ENCODE measurements at places on chromosomes 2 and 18.

DNA sequence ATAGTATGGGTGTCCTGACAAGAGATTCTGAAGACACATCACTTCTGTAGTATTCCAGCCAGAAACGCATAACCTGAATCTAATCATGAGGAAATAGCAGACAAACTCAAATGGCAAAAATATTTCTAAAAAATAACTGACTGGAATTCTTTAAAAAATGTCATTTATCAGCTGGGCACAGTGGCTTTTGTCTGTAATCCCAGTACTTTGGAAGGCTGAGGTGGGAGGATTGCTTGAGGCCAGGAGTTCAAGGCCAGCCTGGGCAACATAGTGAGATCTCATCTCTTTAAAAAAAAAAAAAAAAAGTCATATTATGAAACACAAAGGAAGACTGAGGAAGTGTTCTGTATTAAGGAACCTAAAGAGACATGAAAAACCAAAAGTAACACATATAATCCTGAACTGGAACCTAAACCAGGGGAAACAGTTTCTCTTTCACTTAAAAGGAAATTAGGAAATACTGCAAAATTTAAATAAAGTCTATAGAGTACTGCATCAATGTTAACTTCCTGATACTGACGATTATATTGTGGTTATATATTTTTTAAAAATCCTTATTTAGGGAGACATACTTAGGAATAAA, 29.9 kb downstream of the SESTD1 start:
- no peak for DNase-seq

GRCh38 chr2:60834270-60834717, 47.1 kb upstream of the REL start:
- DNase-seq = no peak

- peak; percentile 28 for DNase-seq
Observed at GRCh38 chr18:9217743-9218451, 81.3 kb downstream of the ANKRD12 start.

- DNase-seq = no peak
Observed at GRCh38 chr18:79227621-79228020, 158.4 kb downstream of the ATP9B start.

- peak; percentile 68 for DNase-seq
Observed at GRCh38 chr2:66539452-66539851, 104.5 kb downstream of the MEIS1 start.

- DNase-seq = no peak
Observed at GRCh38 chr2:192090911-192091310, 103.8 kb downstream of the TMEFF2 start.

- no peak for DNase-seq
Observed at GRCh38 chr2:2191110-2191707, 139.9 kb downstream of the MYT1L start.

DNA sequence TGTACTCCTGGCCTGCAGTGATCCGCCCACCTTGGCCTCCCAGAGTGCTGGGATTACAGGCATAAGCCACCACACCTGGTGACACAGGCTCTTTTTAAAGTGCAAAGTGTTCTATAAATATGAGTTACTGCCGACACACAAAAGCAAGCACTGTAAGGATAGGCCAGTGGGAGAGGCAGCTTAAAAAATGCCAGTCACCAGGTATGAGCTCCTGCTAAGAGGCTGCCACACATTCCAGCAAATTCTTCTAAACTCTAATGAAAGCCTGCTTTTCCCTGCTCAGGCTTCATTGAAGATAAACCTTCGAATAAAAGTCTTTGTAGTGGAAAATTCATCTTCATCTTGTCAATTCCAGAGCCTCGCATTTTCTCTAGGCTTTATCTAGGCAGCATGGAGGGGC, 203.0 kb upstream of the PID1 start:
- no peak for DNase-seq

DNA sequence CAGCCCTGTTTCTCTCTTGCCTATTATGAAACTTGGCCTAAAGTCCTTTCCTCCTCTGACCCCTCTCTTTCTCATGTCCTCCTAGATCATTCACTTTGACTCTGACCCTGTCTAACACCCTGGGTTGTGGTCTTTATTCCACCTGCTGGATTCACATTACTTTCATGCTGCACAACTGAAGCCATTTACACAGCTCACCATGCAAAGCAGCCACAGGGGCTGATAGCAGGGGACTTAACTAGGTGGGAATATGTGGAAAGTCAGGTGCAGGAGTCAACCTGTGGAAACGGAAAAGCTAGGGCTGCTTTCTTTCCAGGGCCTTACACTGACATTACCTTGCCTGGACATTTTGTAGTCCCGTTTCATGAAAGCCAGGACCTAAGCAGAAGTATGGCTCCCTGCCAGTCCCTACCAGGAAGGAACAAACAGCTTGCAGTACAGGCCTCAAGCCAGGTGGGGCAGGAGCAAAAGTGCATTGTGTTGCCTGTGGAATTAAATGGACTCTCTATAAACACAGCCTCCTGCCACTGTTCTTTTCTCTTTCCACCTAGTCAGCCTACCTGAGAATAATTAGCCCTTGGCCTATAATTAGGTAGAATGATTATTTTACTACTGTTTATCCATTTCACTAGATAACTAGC, 11.8 kb downstream of the MAPRE3 start:
- DNase-seq = peak; percentile 73

DNA sequence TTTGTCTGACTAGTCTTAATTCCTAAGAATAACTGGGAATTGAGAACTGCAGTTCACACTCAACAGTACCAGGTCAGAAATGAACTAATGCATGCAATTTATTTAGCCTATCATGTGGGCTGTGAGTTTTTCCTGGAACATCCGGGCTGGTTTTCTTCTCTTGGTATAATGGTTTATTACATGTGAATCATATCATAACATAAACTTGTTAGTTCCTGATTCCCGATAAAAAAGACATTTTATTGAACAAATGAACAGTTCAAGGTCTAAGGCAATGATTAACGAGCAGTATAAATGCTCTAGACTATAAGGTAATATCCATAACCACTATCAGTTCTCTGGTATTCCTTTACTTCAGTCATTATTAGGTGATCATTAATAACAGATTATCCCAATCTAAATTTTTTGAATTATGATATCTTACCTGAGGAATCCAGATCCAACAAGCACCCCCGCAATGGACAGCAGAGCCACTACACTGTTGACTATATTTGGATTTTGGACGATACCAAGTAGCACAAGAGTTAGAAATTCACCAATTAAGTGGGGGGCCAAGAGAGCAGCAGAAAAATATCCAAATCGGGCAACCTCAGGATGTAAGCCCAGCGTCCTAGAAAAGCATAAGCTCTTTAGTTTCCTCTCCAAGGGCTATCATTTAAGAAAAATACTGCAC, 19.0 kb downstream of the ABCG5 start:
- no peak for DNase-seq

GRCh38 chr2:214995409-214995808, 143.0 kb downstream of the ABCA12 start:
- no peak for DNase-seq

- DNase-seq = no peak
Observed at GRCh38 chr2:241216211-241216761, 27.8 kb downstream of the ANO7 start.

GRCh38 chr18:51028201-51028805, 1.7 kb upstream of the SMAD4 start:
- peak; percentile 44 for DNase-seq

- no peak for DNase-seq
Observed at GRCh38 chr2:231293163-231293562, 94.7 kb downstream of the ARMC9 start.

GRCh38 chr2:97645112-97645694, 659 bp upstream of the COX5B start:
- DNase-seq = peak; percentile 11

- no peak for DNase-seq
Observed at GRCh38 chr2:238216651-238217184, 13.2 kb upstream of the ILKAP start.

GRCh38 chr2:105052773-105053172, 14.9 kb downstream of the MRPS9 start:
- DNase-seq = peak; percentile 24

- peak; percentile 50 for DNase-seq
Observed at GRCh38 chr2:226601881-226602662, 197.5 kb downstream of the IRS1 start.

DNA sequence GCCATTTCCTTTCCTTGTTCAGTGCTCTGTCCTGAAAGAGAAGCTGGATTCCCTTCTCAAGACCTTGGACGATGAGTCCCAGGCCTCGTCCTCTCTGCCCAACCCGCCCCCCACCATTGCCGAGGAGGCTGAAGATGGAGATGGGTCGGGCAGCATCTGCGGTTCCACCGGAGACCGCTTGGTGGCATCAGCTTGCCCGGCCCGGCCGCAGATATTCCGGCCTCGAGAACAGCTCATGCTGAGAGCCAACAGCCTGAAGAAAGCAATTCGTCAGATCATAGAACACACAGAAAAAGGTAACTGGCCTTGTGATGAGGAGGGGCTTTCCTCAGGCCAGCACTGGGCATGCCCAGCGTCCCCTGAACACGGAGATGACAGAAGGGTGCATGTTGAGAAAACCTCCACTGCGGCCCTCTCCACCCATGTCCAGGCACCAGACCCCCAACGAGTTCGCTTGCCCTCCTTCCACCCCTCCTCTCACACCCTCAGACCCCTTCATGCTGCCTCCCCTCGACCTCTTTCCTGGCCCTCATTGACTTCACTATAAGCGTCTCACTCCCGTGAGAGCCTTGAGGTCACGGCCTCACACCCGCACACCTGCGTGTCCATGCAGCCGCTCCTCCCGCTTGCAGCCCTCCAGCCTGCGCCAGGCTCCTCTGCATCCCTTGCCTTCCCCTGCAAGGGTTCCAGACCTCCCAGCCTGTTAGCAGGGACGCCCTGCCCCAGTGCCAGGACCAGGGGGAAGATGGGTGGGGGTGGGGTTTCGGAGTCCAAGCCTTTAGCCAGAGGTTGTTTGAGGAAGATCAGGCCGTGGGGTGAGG, 95.0 kb downstream of the DGKD start:
- DNase-seq = peak; percentile 47

- no peak for DNase-seq
Observed at GRCh38 chr18:56851774-56852173, 200.6 kb downstream of the WDR7 start.

DNA sequence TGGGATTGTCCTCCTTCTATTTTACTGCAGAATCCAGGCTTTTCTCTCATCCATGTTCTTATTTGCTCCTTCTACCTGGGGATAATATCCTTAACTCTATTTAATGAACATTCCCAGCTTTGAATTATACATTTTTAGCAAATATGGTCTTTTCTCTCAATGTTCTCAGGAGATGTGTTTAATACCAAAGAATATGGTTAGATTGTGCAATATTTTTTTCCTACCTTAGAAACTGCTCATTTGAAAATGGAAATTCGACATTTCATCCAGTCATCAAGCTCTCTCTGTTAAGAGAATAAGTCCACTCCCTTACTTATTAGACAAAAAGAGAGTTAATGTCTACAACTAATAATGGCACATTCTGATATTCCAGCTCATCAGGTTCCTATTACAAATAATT, 160.4 kb upstream of the GULP1 start:
- DNase-seq = no peak

GRCh38 chr18:24559526-24559925, 99.1 kb downstream of the HRH4 start:
- DNase-seq = no peak

- DNase-seq = no peak
Observed at GRCh38 chr18:10089881-10090280, 176.1 kb downstream of the VAPA start.
